ENCODE measurements at places on chromosomes 1 and 21.

DNA sequence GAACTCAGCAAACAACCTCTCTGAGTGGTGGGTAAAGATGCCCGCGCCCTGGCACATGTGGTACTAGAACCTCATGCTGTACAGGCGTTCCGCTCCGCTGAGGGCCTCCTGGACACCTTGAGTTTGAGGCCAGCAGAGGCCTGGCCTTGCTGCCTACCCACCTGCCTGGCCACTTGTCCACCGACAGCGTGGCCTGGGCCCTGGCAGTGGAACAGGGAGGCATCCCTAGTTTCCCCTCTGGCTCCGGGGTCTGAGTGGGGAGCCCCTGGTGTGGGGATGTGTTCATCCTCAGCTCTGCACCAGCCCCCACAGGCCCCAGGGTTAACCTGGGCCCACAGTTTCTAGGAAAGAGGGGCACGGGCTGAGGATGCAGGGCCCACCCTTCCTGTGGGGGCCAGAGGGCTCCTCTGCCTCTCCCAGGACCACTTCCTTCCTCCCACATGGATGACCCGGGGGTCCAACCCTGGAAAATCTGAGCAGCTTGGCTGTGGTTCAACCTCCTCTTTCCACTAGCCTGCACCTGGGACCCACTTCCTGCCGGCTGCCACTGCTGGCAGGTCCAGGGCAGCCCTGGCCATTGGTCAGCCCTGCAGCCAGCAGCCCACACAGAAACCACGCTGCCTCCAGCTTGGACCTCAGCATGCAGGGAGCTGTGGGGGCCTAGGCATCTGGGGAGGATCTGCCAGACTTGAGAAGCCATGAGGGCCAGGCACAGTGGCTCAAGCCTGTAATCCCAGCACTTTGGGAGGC, 53.3 kb upstream of the COL18A1 start:
- no peak for DNase-seq

- no peak for DNase-seq
These were observed 12.4 kb downstream of the FAM151A start for GRCh38 chr1:54610601-54611580.

GRCh38 chr1:151988405-151988923, 5.2 kb downstream of the S100A10 start:
- peak; percentile 89 for DNase-seq

DNA sequence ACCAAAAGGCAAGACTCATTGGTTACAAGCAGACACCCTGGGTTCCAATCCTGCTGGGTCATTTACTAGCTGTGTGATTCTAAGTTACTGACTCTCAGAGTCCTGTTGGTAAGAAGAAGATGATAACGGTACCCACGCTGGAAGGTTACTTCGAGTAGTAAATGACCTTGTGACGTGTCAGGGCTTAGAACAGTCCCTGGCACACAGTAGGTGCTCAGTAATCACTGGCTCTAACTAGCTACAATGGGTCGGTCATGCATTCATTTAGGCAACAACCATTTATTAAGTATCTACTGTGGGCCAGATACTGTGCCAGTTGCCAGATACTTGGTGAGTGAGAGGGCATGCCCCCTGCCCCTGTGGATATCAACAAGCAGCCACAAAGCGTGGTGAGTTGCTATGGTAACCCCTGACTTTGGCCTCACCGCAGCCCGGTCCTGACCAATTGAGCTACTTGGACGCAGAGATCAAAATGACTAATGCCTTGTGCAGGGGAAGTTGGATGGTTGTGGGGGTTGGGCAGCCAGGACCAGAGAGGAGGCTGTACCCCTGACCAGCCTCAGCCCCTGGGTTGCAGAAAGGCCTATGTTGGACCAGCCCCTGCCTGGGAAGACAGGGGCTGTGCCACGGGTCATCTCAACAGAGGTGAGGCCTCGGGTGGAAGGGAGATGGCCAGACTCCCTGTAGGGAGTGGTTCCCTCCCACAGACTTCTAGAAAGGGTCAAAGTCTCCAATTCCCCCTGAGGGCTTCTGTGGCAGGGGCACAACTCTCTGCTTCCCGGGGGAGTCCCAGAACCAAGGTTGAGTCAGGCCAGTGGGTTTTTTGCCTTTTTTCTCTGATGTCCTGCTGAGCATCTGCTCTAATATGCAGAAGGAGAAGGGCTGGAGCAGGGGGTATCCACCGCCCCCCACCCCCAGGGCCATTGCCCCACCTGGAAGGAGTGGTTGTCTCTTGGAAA, 16.0 kb downstream of the DHRS3 start:
- peak; percentile 86 for DNase-seq

DNA sequence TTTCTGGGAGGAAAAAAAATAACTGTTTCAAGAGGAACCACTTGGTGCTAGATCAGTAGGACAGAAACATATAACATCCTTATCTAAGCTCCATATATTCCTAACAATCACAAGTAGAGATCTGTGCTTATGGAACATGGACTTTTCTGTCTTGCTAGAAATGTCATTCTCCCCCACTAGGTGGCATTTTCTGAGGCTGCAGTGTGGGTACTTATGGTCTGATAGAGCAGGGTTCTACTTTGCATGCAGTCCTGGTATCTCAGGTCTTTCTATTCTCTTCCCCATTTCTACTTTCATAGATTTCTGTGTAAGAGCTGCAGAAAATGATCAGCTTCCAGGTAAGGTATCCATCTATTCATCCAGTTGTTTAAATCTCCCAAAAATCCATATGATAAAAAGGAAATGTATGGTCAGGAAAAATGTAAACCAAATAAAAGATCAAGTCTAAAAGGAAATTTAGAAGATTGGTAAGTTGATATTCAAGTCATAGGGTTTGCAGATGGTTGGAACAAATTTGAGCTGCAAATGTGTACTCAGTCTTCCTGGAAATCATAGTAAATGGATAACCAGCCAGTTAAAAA, 1.5 kb downstream of the ZNF684 start:
- no peak for DNase-seq

GRCh38 chr21:42102076-42102475, 31.0 kb downstream of the UMODL1 start:
- no peak for DNase-seq

DNA sequence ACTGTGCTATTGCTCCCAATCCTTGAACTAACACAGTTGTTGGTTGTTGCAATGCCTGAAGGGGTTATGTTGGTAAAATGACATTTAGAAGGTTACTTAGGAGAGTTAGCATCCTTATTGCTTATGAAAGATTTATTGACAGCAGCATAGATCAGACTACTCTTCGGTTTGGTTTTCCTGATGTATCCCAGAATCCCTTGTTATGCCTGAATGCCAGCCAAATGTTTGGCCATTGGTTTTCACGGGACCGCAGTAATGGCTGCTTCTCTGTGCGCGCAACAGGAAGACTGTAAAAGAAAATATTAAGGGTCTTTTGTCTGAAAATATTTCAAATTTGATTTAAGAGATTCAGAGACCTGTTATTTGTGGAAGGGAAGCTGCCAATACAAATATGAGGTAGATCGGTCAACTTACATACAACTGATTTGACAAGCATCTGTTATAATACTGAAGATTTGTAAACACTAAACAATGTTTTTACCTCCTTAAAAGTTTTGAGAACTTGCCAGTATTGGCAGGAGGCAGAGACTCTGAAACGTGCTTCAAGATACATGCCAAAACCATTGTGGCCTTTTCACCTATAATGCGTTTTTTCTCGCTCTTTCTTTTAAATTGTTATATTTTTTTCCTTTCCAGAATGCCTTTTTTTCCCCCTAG, 8.3 kb downstream of the NFIA start:
- no peak for DNase-seq

GRCh38 chr1:67646145-67647035, 38.6 kb upstream of the GADD45A start:
- no peak for DNase-seq

GRCh38 chr1:28359592-28360239, 9.8 kb upstream of the PHACTR4 start:
- DNase-seq: no peak

DNA sequence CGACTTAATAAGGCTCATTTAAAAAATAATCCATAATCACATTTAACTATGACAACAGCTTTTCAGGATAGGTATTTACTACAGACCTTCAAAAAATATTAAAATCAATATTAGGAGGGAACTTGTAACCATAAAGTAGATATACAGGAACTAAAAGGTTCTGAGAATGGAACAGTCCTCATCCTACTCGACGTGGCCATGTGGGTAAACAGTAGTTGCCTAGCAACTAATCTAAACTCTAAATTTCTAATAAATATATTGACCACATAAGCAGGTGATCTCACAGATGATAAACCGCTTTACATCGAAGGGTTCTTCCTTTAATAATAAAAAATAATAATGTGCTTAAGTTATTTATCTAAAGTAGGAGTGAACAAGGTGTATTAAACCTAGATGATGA, 7.9 kb downstream of the AKT3 start:
- no peak for DNase-seq

GRCh38 chr1:156214024-156214748, 1.4 kb downstream of the PMF1 start:
- no peak for DNase-seq

GRCh38 chr1:193785850-193786420, 599.5 kb upstream of the B3GALT2 start:
- DNase-seq: no peak

DNA sequence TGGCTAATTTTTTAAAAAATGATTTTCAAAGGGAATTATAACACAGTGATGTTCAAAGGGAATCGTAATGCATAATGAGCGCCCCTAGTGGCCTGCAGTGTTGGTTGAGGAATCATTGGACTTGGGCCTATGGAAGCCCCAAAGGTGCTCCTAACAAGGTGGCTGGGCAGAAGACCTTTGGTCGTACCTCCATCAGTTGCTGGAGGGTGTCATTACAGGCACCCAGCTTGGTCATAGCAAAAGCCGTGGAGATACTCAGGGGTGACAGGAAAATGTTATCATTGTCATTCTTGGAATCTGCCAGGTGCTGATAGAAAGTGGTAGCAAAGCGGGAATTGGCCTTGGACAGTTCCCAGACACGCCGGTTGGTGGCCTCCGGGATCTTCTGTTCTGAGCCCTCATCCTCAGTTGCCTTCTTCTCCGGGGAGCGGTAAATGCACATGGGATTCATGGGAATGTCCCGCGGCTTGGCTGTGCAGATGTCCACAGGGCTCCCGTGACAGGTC, 2.7 kb downstream of the SERPINC1 start:
- no peak for DNase-seq

DNA sequence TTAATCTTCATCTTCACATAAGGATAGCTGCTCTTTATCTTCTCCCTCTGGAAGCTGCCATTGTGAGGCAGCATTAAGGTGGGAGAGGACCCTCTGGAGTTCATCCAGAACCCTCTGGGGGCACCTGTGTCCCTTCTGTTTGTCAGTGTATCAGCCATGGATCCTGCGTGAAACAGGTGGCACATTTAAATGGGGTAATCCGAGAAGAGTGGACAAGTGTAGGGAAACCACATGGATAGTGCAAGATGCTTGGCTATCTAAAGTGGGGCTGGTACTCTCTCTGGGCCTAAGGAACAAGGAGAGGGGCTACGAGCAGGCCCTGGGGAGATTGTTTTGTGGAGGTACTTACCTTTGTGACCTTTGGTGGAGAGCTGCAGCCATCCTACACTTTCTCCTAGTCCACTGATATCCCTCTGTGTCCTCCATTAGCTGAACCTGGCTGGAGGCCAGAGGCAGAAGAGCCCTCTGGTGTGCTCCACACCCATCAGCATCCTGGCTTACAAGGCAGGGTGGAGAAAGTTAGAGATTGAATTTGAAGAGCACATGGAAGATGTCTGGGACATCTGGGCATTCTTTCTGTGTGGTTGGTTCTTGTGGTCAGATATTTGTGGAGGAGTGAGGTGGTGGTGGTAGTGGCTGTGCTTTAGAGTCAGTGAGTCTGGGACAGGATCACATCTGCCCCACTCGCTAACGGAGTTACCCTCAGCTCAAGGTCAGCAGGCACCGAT, 117.7 kb downstream of the FGGY start:
- DNase-seq: no peak

- no peak for DNase-seq
These were observed 9.0 kb downstream of the SH2D2A start for GRCh38 chr1:156807627-156808026.

GRCh38 chr1:174161813-174162212, 2.5 kb downstream of the RABGAP1L start:
- DNase-seq: no peak

GRCh38 chr1:111856411-111857185, 100.9 kb downstream of the DDX20 start:
- no peak for DNase-seq

DNA sequence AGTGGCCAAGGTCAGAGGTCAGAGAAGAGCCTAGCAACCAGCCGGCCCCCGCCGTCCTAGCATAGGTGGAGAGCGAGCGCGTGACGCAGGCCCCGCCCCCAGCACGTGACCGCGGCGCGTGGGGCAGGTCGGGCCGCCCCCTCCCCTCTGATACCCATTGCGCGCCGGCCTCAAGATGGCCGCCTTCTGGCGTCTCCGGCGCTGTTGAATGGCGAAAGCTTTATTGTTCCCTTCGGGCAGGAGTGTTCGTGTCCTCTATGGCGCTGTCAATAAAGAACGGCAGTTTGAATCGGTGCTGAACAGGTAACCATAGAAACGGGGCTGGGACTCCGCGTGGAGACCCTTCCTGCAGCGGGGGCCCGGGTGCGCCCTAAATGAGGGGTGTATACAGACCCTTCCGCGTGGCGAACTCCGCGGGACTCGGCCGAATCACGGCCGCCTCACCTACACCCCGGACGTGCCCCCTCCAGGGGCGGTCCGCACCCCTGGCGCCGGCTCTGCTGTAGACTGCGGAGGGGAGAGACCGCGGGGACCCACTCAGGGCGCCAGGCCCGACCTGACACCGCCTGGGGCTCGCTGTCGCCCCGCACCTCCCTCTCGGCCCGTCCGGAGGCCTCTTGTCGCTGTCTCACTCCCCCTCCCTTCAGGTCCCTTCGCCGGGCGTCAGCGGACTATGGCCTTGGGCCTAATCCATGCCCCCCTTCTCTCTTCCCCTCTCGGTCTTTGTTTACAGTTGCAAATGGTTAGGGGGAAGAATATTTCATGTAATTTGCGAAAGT, at the start of gene ZBTB40:
Gene ZBTB40 (plus strand): TSS at position 150 of the 779 bp plus-strand sequence. CDS start 38,098 bp downstream, outside the sequence.
- DNase-seq: peak; percentile 90

DNA sequence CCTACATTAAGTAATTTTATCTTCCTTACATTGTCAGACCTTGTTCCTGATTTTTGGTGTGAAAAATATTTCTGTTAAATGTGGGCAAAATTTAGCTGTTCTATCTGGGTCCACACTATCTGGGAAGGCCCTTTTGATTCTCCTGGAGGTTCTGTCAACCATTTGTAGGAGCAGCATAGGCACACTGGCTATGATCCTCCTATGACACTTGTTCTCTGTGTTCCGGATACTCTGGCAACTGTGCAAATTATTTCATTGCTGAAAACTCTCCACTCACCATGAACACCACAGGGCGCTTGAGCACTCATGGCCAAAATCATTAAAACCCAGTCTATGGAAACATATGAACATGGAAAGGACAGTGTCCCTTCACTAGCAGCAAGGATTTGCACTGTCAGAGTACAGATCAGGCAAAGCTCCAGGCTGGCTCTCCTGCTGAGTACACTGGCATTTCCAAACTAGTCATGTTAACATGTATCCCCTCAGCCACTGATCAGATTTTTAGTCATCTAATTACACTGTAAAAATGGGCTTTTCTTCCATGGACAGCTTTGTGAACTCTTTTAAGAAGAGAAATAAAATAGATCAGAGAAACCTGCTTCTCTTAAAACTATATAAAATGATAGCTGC, 43.9 kb upstream of the SGIP1 start:
- DNase-seq: no peak

Data from RWPE2 (cell line).